ENCODE measurements at places on chromosomes 5 and 9. TPM values are rescaled to one million over a fixed set of nuclear protein-coding genes. Genes with fewer than 3 reads are reported as not detected.

The HRH2 gene
- total RNA-seq: 15.3 TPM

The IRF1 gene
- total RNA-seq: 26.8 TPM

GRCh38 chr5:73940026-73940425 is 314.0 kb downstream of the ARHGEF28 start:
- H3K4me3 ChIP-seq: no peak overlapping the region
- H3K4me1 ChIP-seq: no peaks in the 10 kb centered on the region
- no peak overlapping the region for H3K27ac ChIP-seq

DNA sequence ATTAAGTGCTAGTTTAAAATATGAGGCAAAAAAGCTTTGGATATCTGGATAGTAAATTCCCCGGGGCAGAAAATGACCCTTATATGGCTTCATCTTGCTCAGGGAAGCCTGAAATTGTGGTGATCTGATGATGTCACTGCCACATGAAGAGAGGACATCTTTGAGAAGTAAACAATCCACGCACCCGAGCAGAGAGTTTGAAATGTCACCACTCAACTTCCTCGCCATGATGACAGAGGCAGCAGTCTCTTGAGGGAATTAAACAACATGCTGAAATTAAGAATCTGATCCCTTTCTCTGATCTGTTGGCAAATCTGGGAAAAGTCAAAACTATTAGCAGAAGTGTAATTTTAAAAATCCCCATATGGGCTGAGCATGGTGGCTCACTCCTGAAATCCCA is 110.0 kb downstream of the TLE1 start:
- no peak for DNase-seq
- no peak overlapping the region for H3K27ac ChIP-seq
- no peak overlapping the region for H3K4me3 ChIP-seq
- H3K27me3 ChIP-seq: no peaks in the 10 kb centered on the region
- H3K36me3 ChIP-seq: peaks cover 2% of the 10 kb centered on the region

DNA sequence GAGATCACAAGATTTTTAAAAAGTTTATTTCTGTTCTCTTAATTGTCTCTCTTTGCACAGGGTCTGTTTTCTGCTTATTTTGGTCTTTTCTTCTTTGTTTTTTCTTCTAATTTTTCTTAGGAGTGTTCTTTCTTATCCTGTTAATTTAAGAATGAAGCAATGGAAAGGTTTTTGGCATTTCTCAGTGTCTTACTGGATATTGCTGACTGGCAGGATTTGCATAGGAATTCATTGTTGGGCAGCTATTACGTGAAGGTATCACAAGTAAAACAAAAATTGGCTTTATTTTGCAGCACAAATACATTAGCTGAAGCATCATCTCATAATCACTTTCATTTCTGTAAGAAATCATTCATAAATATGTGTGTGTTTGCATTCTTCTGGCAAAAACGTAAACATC is 566.9 kb upstream of the CDH6 start:
- H3K27me3 ChIP-seq: no peaks in the 10 kb centered on the region
- H3K4me3 ChIP-seq: no peak overlapping the region

The SCGB3A1 gene
- total RNA-seq: not detected

- H3K4me3 ChIP-seq: no peak overlapping the region
- H3K4me1 ChIP-seq: no peaks in the 10 kb centered on the region
- no peaks in the 10 kb centered on the region for H3K27me3 ChIP-seq
- no peaks in the 10 kb centered on the region for H3K36me3 ChIP-seq
These were observed 604.8 kb upstream of the RORB start for GRCh38 chr9:73892335-73892734.

The MEGF10 gene
- total RNA-seq: 0.72 TPM

GRCh38 chr9:16033921-16034691 is 481.3 kb downstream of the CCDC171 start:
- H3K27ac ChIP-seq: no peak overlapping the region
- DNase-seq: no peak
- no peaks in the 10 kb centered on the region for H3K27me3 ChIP-seq
- H3K4me3 ChIP-seq: no peak overlapping the region
- H3K4me1 ChIP-seq: no peaks in the 10 kb centered on the region
- H3K36me3 ChIP-seq: no peaks in the 10 kb centered on the region

DNA sequence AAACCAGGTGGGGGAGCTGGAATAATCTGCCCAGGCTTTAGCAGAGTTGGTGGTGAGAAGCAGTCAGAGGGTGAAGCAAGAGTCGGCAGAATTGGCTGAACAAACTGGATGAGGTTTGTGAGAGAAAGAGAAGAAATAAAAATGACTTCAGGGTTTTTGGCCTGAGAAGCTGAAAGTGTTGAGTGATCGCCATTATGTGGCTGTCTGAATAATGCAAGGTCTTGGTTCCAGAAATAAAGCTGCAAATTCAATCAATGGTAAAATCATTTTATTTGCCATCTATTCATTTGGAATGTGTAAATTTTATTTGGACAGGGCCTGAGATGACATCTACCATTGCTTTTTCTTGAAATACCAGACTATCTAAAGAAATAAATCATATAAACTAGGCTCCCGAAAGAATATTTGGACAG is 50.4 kb upstream of the DAB2 start:
- H3K4me3 ChIP-seq: no peak overlapping the region
- peaks cover 1% of the 10 kb centered on the region for H3K4me1 ChIP-seq
- no peaks in the 10 kb centered on the region for H3K36me3 ChIP-seq
- H3K27me3 ChIP-seq: no peaks in the 10 kb centered on the region
- DNase-seq: peak; percentile 42
- H3K27ac ChIP-seq: no peak overlapping the region

The SVEP1 gene
- 120 TPM for total RNA-seq

GRCh38 chr5:178449163-178450070 is 140.8 kb downstream of the COL23A1 start:
- H3K4me3 ChIP-seq: no peak overlapping the region
- H3K27ac ChIP-seq: no peak overlapping the region
- peak; percentile 58 for DNase-seq
- H3K27me3 ChIP-seq: no peaks in the 10 kb centered on the region
- H3K36me3 ChIP-seq: no peaks in the 10 kb centered on the region
- no peaks in the 10 kb centered on the region for H3K4me1 ChIP-seq

- H3K27ac ChIP-seq: no peak overlapping the region
- peak; percentile 68 for DNase-seq
- H3K4me1 ChIP-seq: no peaks in the 10 kb centered on the region
- H3K36me3 ChIP-seq: no peaks in the 10 kb centered on the region
- H3K27me3 ChIP-seq: no peaks in the 10 kb centered on the region
These were observed 174.2 kb downstream of the CACNA1B start for GRCh38 chr9:138051586-138052321.

DNA sequence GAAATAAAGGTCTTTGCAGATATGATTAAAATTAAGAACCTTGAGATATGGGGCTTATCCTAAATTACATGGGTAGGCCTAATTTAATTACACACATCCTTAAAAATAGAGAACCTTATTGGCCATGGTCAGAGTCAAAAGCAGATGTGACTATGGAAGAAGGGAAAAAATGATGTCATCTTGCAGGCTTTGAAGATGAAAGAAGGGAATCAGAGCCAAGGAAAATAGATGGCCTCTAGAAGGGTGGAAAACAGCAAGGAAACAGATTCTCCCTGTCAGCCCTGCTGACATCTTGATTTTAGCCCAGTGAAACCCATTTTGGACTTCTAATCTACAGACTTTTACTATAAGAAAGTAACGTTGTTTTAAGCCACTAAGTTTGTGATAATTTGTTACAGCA is 37.6 kb upstream of the KCNN2 start:
- H3K36me3 ChIP-seq: no peaks in the 10 kb centered on the region
- no peaks in the 10 kb centered on the region for H3K4me1 ChIP-seq
- H3K27me3 ChIP-seq: no peaks in the 10 kb centered on the region

The PDE8B gene
- 25.5 TPM for total RNA-seq

DNA sequence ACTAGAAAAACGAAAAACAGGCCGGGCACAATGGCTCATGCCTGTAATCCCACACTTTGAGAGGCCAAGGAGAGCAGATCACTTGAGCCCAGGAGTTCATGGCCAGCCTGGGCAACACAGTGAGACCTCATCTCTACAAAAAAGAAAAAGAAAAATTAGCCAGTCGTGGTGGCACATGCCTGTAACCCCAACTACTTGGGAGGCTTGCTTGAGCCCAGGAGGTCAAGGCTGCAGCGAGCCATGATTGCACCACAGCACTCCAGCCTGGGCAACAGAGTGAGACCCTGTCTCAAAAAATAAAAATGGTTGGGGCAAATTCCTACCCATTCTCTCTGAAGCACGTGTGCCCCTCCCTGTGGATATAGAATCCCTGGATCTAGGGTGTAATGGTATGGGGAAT is 8.4 kb upstream of the CFAP157 start:
- no peaks in the 10 kb centered on the region for H3K4me1 ChIP-seq
- DNase-seq: no peak
- no peaks in the 10 kb centered on the region for H3K27me3 ChIP-seq
- no peak overlapping the region for H3K27ac ChIP-seq
- H3K36me3 ChIP-seq: peaks cover 3% of the 10 kb centered on the region

The THBS4 gene
- total RNA-seq: 2.9 TPM

- no peaks in the 10 kb centered on the region for H3K27me3 ChIP-seq
- DNase-seq: no peak
- no peaks in the 10 kb centered on the region for H3K4me1 ChIP-seq
- no peak overlapping the region for H3K27ac ChIP-seq
- H3K4me3 ChIP-seq: no peak overlapping the region
- H3K36me3 ChIP-seq: no peaks in the 10 kb centered on the region
These were observed 1467.6 kb upstream of the NUDT12 start for GRCh38 chr5:105030153-105030552.

DNA sequence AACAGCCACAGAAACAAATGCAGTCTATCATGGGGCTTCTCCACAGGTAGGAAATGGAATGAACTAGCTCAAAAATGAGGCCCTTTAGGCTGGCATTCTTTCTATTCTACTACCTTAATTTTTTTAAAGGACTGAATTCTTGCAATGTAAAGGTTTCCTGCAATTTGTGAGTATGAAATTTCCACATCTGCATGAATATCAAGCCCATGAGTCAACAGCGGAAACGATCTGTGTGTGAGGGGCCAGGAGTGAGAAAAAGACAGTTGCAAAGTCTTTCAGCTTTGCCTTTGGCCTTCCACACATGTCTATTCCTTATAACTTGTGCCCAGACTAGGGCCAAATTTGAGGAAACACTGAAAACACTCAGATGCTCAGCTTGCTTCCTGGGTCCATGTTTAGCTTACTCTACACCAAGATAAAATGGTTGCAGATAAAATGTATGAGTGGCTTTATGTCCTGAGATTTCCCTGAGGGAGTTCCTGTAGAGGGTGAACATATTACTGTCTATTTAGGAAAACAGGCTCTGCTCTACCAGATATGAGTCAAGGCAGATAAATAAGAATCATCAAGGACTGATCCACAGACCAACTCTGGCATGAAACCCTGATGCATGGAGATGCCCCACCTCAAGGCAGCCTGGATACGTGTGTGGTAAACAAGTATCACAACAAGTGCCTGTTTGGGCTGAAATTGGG is 46.5 kb downstream of the RETREG1 start:
- no peak overlapping the region for H3K27ac ChIP-seq
- peaks cover 4% of the 10 kb centered on the region for H3K4me1 ChIP-seq
- no peaks in the 10 kb centered on the region for H3K36me3 ChIP-seq
- H3K4me3 ChIP-seq: no peak overlapping the region

DNA sequence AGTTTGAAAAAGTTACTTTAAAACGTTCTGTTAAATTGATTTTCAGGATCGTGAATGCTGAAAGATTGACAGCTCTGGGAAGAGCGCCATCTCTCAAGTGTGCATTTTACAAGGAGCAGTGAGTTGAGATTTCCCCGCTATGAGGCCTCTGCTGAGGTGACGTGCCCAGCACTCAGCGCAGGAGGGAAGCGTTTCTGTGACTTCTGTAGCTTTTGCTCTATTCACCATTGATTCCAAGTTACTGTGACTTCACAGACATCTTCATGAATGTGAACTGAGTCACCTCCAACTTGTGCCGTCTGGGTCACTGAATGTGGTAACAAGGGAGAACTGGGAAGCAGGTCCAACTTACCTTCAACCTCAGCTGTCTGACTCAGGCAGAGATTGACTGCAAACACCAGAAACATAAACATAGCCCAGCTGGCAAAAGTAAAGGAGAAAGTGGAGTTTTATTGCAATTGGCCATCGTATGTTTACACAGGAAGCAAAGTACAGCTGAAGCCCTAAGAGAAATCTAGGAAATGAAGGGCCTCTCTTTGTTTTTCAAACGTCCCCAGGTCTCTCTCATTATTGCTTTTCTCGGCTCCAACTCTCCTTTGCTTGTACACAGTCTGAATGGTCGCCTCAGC is 428.8 kb upstream of the CLINT1 start:
- H3K4me1 ChIP-seq: no peaks in the 10 kb centered on the region
- no peak overlapping the region for H3K27ac ChIP-seq
- no peaks in the 10 kb centered on the region for H3K36me3 ChIP-seq
- peak; percentile 49 for DNase-seq
- no peak overlapping the region for H3K4me3 ChIP-seq

GRCh38 chr9:37290366-37290939 is 132.0 kb upstream of the GRHPR start:
- H3K4me3 ChIP-seq: no peak overlapping the region
- H3K36me3 ChIP-seq: no peaks in the 10 kb centered on the region
- H3K4me1 ChIP-seq: no peaks in the 10 kb centered on the region
- no peaks in the 10 kb centered on the region for H3K27me3 ChIP-seq
- no peak overlapping the region for H3K27ac ChIP-seq
- no peak for DNase-seq

The FST gene
- 6.1 TPM for total RNA-seq

The FAM221B gene
- total RNA-seq: not detected

- peak within 1 kb of the TSS; percentile 31 for H3K4me3 ChIP-seq
- DNase-seq: peak; percentile 93
- H3K27ac ChIP-seq: no peak within 1 kb of the TSS
- H3K36me3 ChIP-seq: no peaks in the 10 kb centered on the region
- H3K4me1 ChIP-seq: no peaks in the 10 kb centered on the region
These were observed at the start of gene TJP2 for GRCh38 chr9:69173891-69174615. Gene TJP2, plus strand, starts transcription at chr9:69174277. Its CDS starts 96 bp downstream, at chr9:69174373.

DNA sequence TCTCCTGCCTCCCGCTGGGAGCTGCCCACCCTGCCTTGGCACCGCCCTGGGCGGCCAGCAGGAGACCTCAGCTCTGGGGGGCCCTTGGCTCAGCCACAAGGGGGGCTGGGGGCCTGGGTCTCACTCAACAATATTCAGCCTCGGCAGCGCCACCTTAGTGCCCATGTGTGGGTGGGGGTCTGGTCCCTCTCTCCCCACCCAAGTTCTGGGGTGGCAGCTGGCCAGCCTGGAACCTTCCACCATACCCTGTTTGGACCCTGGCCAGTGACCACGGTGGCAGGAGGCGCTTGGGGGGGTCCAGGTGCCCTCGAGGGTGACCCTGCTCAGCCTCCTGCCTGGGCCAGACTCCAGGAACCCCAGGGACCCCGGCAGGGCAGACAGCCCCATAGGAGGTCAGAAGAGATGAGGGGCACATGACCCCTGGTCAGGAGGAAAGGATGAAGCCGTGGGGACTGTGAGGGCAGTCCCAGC is 22.2 kb downstream of the NKD2 start:
- no peaks in the 10 kb centered on the region for H3K27me3 ChIP-seq
- H3K4me3 ChIP-seq: no peak overlapping the region
- no peak overlapping the region for H3K27ac ChIP-seq
- H3K4me1 ChIP-seq: no peaks in the 10 kb centered on the region
- H3K36me3 ChIP-seq: no peaks in the 10 kb centered on the region
- peak; percentile 72 for DNase-seq

DNA sequence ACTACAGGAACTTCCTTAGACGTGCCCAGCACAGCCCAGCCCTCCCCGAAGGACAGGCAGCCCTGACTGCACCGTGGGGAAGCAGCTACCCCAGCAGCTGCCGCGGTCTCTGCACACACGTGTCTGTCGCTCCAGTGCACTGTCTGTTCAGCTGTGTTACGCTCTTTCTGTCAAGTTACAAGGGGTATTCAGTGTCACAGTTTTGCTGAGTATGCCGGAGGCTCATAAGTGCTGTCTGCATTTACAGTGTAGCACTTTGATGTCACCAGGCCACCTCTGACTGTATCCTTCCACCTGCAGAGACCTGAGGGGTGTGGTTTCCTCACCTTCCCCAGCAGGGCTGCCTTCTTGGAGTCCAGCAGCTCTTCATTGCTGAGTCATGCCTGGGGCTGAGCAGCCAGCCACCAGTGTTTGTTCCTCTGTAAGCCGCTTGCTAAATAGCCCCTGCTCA is 126.8 kb downstream of the EHMT1 start:
- no peaks in the 10 kb centered on the region for H3K4me1 ChIP-seq
- peaks cover 6% of the 10 kb centered on the region for H3K36me3 ChIP-seq
- H3K27ac ChIP-seq: no peak overlapping the region

The SYK gene
- total RNA-seq: 15.0 TPM

Data from aorta (tissue), 5 donors.